ENCODE measurements at places on chromosomes 12 and 14.

DNA sequence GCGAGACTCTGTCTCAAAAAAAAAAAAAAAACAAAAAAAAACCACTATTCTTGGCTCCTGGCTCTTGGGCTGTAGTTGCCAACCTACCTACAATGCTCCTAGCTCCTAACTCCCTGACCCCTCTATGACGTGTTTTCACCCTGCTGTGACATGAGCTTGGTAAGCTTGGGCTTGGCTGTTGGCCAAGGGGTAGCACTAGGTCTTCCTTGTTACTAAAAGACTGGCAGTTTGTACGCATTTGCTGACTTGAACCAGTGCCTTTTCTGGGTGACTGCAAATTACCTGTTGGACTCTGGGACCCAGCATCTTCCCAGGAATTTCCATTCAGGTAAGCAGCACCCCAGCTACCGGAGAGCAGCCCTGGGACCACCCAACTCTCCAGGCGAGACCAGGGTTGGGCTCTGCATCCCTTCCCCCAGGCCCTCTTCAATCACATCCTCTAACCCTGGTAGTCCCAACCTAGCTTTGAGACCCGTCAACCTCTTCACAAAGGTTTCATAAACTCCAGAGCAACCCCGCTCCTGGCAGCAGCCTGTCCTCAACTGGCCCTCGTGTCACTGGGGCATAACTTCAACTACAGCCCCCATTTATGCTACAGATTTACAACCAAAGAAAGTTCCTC, 8.3 kb downstream of the CDK2AP1 start:
- no peaks in the 10 kb centered on the region for H3K27me3 ChIP-seq
- H3K4me3 ChIP-seq, result no peak overlapping the region
- no peak for DNase-seq
- H3K4me1 ChIP-seq, result peaks cover 7% of the 10 kb centered on the region
- H3K27ac ChIP-seq, result no peak overlapping the region

DNA sequence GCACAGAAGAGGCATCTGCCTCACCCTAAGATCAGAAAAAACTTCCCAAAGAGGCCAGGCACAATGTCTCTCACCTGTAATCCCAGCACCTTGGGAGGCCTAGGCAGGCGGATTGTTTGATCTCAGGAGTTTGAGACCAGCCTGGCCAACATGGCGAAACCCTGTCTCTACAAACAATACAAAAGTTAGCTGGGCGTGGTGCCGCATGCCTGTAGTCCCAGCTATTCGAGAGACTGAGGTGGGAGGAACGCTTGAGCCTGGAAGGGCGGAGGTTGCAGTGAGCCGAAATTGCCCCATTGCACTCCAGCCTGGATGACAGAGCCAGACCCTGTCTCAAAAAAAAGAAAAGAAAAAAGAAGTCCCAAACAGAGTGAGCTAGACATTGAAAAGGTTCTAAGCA, 4.5 kb downstream of the ZBTB1 start:
- no peaks in the 10 kb centered on the region for H3K27me3 ChIP-seq
- no peak for DNase-seq
- no peaks in the 10 kb centered on the region for H3K4me1 ChIP-seq
- no peaks in the 10 kb centered on the region for H3K36me3 ChIP-seq

DNA sequence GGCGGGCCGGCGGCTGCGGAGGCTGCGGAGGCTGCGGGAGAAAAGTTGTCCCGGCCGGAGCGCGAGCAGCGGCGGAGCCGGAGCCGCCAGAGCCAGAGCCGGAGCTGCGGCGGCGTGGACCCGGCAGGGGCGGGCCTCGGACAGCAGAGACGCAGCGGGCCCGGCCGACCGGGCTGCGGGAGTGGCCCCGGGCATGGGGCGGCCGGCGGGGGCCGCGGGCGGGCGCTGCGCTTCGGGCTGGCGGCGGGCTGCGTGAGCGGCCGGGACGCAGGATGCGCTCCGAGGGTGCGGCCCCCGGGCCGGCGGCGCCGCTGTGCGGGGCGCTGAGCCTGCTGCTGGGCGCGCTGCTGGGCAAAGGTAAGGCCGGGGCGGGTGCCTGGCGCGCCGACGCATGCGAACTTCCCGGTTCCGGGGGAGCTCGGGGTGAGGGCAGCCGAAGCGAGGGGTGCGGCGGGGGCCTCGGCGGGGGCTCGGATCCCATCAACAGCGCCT, at the start of gene TMEM132C:
TSS of gene TMEM132C (plus strand) at position 40 of the 492 bp plus-strand sequence. CDS start at position 273, 233 bp downstream.
- H3K4me3 ChIP-seq, result peak within 1 kb of the TSS; percentile 30
- H3K27me3 ChIP-seq, result peaks cover 6% of the 10 kb centered on the region
- H3K27ac ChIP-seq, result no peak within 1 kb of the TSS
- no peaks in the 10 kb centered on the region for H3K36me3 ChIP-seq
- DNase-seq, result no peak

DNA sequence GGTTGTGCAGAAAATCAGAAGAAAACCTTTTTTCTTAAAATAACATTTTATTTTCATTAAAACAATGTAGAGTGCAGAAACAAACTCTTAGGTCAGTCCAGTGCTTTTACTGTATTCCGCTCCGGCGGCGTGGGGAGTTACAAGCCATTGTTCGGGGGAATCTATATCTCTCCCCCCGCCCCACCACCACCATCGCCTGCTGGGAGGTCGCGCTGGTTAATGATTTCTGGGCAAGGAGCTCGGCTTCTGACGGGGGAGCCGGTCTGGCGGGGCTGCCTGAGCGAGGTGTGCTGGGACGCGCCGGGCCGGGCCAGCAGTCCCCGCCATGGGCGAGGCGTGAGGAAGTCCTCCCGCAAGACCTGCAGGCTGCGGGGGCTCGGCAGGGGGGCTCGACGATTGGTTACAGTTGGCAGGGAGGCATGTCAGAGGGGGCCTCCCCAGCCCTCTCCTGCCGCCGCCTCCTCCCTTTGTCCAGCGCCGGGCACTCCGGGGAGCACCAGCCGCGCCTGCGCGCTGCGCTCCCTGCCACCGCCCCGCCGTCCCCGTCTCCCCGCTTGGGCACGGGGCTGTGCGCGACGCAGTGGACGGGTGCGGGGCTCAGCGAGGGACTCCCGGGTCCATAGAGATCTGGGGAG, 1.0 kb upstream of the DUSP6 start:
- H3K4me1 ChIP-seq, result peaks cover 45% of the 10 kb centered on the region
- H3K27me3 ChIP-seq, result no peaks in the 10 kb centered on the region
- H3K4me3 ChIP-seq, result peak overlapping the region; percentile 88
- DNase-seq, result no peak
- H3K36me3 ChIP-seq, result peaks cover 13% of the 10 kb centered on the region

DNA sequence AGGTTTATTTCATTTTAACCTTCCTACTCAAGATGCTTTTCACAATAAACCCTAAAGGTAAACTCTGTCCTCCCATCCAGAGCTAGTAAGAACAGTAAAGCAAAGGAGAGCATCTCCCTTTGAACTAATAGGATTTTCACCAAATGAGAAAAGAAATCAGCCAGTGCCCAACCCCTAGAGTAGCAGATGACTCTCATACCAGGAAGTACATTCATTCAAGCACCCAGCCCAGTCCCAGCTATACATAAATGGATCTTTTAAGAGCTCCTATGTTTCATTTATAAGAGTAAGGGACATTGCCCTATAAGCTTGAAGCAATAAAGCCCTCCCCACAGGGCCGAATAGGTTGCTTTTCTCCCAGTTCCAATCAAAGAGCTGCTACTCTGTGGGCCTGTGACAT, 7.6 kb downstream of the BAZ2A start:
- H3K4me3 ChIP-seq, result no peak overlapping the region
- no peaks in the 10 kb centered on the region for H3K4me1 ChIP-seq
- no peaks in the 10 kb centered on the region for H3K27me3 ChIP-seq
- H3K27ac ChIP-seq, result no peak overlapping the region

GRCh38 chr14:79709573-79709972, 501.7 kb downstream of the DIO2 start:
- no peaks in the 10 kb centered on the region for H3K27me3 ChIP-seq
- DNase-seq, result no peak
- no peak overlapping the region for H3K27ac ChIP-seq
- H3K36me3 ChIP-seq, result no peaks in the 10 kb centered on the region
- H3K4me3 ChIP-seq, result no peak overlapping the region

GRCh38 chr14:105325716-105326567, 11.4 kb downstream of the PACS2 start:
- DNase-seq, result no peak
- no peaks in the 10 kb centered on the region for H3K27me3 ChIP-seq
- H3K4me3 ChIP-seq, result no peak overlapping the region
- H3K4me1 ChIP-seq, result peaks cover 84% of the 10 kb centered on the region

DNA sequence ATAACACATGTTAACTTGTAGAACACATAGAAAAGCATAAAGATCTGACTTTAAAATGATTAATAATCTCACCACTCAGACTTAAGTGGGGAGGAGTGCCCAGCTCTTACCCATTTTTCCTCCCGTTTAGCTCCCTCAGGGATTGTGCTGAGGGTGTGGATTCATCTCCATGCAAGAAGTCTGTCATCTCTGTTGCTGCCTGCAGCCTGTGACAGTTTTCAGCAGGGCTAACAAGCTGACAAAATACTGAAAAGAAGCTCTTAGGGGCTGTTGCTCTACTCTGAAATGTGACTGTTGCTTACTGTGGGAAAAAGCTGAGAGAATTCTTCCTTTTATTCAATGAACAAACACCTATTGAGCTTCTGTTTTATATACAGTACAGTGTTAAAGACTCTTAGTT, 216.2 kb downstream of the CPNE8 start:
- DNase-seq, result no peak
- H3K36me3 ChIP-seq, result peaks cover 23% of the 10 kb centered on the region
- H3K4me1 ChIP-seq, result no peaks in the 10 kb centered on the region

DNA sequence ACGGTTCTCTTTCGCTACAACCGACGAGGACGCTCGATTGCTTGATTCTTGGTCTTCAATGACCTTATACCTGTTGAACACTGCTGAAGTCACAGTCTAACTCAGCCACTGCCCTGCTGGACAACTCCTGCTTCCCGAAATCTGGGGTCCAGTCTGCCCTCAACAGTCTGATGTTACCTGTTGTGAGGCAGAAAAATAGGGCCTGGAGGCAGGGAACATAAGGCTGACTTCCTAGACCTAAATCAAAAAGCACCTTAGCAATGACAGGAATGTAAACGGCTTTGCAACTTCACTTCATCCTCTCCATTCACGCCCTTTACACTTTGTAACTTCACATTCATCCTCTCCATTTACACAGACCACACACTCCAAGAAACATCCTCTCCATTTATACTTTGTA, 597 bp upstream of the GLTP start:
- DNase-seq, result no peak
- no peaks in the 10 kb centered on the region for H3K36me3 ChIP-seq
- H3K4me1 ChIP-seq, result no peaks in the 10 kb centered on the region

DNA sequence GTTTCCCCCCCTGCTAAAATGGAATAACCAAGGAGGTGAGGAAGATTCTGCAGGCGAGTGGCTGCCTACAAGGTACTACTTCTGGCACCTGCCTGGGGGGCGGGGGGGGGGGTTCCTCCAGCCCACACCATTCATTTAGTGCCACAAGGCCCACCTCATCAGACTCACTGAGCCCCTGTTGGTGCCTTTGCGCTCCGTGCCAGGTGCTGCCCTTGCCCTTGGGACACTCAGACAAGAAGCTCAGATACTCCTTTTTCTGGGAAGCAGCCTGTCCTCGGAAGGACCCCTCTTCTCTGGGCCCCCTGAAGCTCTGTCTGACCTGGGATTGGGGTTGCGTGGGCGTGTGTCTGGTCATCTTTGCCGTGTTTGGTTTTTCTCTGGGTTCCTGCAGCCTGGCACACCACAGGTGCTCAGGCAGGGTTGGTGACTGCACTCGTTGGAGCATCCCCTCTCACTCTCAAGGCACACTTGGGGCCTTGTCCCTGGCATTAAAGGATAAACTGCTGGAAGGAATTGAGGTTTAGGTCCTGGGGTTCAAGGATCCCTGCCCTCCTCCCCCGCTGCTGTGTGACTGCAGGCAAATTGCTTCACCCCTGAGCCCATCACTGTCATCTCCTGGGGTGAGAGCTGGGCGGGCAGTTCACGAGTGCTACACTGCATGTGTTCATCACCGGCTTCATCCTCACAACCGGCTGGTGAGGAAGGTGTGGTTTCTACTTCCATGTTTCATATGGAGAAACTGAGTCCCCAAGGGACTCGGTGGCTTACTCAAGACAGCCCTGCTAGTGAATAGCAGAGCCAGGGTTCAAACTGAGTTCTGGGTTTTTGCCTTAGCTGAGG, 16.9 kb downstream of the FAM222A start:
- H3K36me3 ChIP-seq, result no peaks in the 10 kb centered on the region
- H3K4me3 ChIP-seq, result no peak overlapping the region

- H3K36me3 ChIP-seq, result no peaks in the 10 kb centered on the region
- no peaks in the 10 kb centered on the region for H3K4me1 ChIP-seq
- no peak for DNase-seq
Observed at GRCh38 chr14:89767861-89768268, 186.7 kb downstream of the EFCAB11 start.

GRCh38 chr14:94775871-94776210, 5.9 kb upstream of the GSC start:
- peaks cover 7% of the 10 kb centered on the region for H3K4me1 ChIP-seq
- H3K4me3 ChIP-seq, result no peak overlapping the region
- H3K36me3 ChIP-seq, result no peaks in the 10 kb centered on the region
- DNase-seq, result no peak
- no peak overlapping the region for H3K27ac ChIP-seq

DNA sequence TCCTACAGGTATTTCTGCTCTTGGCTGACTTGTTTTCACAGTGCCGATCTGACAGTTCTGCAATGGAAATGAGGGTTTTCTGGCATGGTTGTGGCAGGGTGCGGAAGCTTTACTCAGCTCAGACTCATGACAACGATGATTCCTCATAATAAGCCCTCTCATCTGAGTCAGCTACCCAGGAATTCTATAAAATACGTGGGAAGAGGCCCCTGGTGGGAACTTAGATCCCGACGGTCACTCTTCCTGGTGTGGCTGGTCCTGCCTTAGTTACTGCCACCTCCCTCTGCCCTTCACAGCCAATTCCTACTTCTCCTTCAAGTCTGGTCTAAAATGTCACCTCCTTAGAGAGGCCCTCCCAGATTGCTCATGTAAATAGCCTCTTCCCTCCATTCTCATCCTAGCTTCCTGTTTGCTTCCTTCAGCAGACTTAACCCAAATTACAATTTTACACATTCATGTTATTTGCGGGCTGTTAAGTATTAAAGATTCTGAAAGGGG, 104.2 kb upstream of the MAP1LC3B2 start:
- H3K27me3 ChIP-seq, result no peaks in the 10 kb centered on the region
- no peak overlapping the region for H3K4me3 ChIP-seq
- no peaks in the 10 kb centered on the region for H3K36me3 ChIP-seq
- H3K4me1 ChIP-seq, result no peaks in the 10 kb centered on the region
- H3K27ac ChIP-seq, result peak overlapping the region; percentile 78
- DNase-seq, result no peak
